Activated naive CD4-positive, alpha-beta T cell treated with anti-CD3 and anti-CD28 coated beads, Interleukin-2, amount 10 ng/mL, durations not matched to agents 7 days and 5 days (primary cell): ENCODE measurements at places on chromosomes 2 and 18.

DNA sequence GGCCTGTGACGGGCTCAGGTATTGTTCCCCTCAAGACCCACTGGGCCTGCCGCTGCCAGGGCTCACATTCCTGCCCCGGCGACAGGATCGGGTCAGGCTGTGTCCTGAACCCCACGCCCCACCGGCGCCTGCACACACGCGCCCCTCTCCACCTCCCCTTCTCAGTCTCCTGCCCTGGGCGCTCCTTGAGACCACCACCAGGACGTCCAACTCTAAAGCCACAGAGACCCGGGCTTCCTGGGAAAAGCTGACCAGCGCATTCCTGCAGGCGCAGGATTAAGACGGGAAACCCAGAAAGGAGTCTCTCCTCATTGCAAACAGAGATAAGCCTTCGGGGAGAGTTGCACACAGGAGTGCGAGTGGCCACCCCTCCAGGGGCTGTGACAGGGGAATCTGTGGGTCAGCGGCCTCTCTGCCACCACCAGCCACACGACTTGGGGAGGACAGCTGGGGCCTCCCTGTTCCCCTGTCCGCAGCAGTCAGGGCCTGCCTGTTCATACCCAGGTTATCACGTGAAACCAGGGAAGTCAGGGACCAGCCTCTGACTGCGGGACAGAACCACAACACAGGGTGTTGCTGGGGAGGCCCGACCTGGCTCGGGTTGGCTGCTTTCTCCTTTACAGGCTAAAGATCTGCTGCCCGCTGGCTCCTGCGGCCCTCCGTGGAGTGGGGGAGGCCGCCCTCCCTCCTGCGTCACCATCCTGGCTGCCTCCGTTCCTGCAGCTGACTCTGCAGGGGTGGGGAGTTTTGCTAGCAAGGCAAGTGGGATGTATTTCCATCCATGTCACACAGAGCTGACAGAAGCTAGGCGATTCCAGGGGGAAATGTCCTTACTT is 88.8 kb downstream of the ZCCHC2 start:
- H3K4me1 ChIP-seq: no peaks in the 10 kb centered on the region
- no peak overlapping the region for H3K27ac ChIP-seq
- peaks cover 50% of the 10 kb centered on the region for H3K27me3 ChIP-seq
- H3K36me3 ChIP-seq: no peaks in the 10 kb centered on the region
- DNase-seq: no peak
- no peak overlapping the region for H3K4me3 ChIP-seq

GRCh38 chr2:1972011-1972410 is 227.7 kb upstream of the PXDN start:
- H3K4me3 ChIP-seq: no peak overlapping the region
- H3K27me3 ChIP-seq: no peaks in the 10 kb centered on the region
- no peaks in the 10 kb centered on the region for H3K36me3 ChIP-seq
- no peak overlapping the region for H3K27ac ChIP-seq

GRCh38 chr2:235088496-235088921 is 136.7 kb downstream of the SH3BP4 start:
- no peaks in the 10 kb centered on the region for H3K4me1 ChIP-seq
- DNase-seq: no peak
- peaks cover 18% of the 10 kb centered on the region for H3K27me3 ChIP-seq
- no peak overlapping the region for H3K27ac ChIP-seq
- no peaks in the 10 kb centered on the region for H3K36me3 ChIP-seq

GRCh38 chr2:163802284-163802683 is 66.5 kb upstream of the FIGN start:
- no peak overlapping the region for H3K4me3 ChIP-seq
- no peak overlapping the region for H3K27ac ChIP-seq
- no peaks in the 10 kb centered on the region for H3K27me3 ChIP-seq
- H3K4me1 ChIP-seq: no peaks in the 10 kb centered on the region
- DNase-seq: no peak

- no peaks in the 10 kb centered on the region for H3K27me3 ChIP-seq
- H3K36me3 ChIP-seq: no peaks in the 10 kb centered on the region
- no peaks in the 10 kb centered on the region for H3K4me1 ChIP-seq
- H3K27ac ChIP-seq: no peak overlapping the region
- H3K4me3 ChIP-seq: no peak overlapping the region
These were observed 131.0 kb upstream of the SRD5A2 start for GRCh38 chr2:31711737-31712136.
